Esophagus squamous epithelium (tissue), 5 donors: ENCODE measurements at places on chromosomes 5 and 9.

GRCh38 chr9:17875886-17876285, 297.0 kb downstream of the SH3GL2 start:
- no peak for DNase-seq

GRCh38 chr9:20351715-20352114, 270.6 kb downstream of the MLLT3 start:
- DNase-seq: no peak

- DNase-seq: no peak
Observed at GRCh38 chr5:36276864-36277263, 24.8 kb downstream of the RANBP3L start.

DNA sequence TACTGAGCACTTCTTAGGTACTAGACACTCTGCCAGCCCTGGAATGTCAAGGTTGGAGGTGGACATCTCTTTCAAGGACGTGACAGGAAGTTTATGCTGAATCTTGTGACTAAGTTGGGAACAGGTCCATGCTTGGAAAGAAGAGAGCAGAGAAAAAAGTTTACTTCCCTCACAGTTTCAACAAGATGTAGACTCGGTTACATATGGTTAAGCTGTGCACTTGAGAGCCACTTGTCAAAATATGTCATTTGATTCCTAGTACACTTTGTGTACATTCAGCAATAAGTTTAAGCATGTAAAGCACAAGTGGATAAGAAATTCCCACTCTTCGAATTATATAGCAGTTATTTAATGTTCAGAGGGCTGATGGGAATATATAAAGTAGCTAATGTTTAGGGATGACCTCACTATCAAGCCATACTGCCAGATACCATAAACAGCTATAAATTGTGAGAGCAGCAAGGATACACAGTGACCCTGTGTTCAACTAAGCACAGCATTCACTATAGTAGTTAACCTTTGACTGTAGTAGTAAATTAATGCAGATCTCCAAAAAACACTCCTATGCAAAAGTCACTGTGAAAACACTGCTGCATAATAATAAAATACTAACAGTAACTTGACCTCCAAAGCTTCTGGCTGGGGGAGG, 1944.6 kb upstream of the WWC1 start:
- DNase-seq: no peak

DNA sequence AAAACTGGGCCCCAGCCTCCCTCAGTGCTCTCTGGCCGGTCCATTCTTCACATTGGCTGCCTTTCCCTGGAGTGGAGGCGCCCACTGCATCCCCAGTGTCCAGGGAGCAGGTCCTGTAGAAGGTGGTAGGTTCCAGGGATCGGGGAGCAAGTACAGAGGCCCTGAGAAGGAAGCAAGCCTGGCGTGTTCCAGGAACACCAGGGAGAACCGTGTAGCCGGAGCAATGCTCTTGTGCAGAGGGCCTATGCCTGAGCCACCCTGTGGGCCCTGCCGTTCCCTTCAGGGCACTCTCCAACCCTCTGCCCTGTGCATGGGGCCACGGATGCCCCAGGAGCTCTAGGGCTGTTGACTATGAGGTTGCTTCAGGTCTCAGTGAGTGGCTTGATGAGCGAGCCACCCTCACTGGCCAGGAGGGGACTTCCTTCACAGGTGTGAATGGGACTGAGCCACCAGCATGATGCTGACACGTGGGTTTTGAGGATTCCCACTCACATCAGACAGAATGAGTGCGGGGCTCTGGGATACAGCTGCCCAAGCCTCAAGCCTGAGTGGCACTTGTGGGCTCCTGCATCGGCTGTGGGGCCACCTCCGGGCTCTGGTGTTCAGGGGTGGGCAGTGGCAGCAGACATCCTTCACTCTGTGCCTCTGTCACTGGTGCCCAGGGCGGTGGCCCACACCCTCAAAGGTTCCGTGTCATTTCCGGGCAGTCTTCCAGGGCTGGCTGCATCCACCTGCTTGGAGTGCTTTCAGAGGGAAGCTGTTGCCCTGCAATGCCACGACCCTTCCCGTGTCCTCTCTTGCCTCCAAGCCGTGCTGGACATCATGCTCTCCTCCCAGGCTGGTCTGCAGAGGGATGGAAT, 54.4 kb downstream of the ADAMTS2 start:
- DNase-seq: no peak
